ENCODE measurements at places on chromosomes 6 and 20.

GRCh38 chr20:63772781-63773518 lies 33.4 kb downstream of the SLC2A4RG start:
- DNase-seq = no peak

DNA sequence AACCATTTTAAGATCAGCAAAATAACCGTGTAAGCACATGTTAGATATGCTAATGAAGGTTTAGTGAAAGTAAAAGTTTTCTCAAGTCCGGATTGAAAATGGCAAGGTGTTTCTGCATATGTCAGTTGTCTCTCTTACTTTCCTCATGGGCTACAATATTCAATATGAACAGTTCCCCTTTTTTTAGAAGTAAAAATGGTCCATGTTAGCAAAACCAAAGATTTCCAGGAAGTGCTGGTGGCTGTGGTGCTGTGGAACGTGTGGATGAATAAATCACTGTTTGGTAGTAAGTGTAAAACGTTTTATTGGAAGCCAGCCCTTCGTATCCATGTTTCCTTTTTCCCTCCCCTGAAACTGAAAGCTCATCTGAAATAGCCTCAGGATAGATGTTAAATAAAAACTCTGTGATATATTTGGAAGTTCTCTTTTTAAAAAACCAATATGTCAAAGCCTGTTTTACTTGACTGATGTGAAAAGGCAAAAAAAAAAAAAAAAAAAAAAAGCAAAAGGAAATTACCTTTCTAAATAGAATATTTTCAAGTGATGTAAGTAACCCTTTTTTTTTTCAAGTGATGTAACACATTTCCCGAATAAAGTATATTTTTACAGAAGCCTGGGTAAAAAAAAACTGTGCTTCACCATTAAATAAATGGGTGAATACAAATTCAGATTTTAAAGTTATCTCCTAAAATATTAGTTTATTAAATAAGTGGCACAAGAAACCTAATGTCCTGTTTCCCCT lies 41.9 kb downstream of the PLEKHG1 start:
- peak; percentile 9 for DNase-seq

DNA sequence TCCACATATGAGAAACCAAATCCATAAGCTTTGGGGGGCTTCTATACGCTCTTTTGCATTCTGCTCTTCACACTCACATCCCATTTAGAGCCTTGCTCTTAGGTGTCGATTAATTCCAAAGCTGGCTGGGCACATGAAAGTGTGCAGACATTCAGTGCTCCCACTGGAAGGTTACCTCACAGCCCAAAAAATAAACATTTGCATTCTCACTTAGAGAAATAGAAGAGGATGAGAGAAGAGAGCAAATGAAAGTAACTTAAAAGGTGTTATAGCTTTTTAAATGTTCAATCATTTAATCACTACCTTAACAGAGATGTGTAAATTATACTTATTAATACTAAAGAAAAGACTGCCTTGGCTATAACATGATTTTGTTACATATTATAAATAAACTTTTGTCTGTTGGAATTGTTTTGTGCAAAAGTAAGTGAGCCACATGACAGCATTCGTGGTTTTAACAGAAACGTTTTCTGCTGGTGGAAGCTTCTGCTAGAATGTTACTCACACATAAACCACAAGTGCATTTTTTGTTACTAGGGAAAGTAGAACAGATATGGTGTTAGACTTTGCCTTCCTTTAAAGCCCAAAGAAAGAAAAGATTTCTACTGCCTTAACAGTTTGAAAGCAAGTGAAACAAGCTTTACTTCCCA lies 116.7 kb downstream of the SIM1 start:
- peak; percentile 76 for DNase-seq

DNA sequence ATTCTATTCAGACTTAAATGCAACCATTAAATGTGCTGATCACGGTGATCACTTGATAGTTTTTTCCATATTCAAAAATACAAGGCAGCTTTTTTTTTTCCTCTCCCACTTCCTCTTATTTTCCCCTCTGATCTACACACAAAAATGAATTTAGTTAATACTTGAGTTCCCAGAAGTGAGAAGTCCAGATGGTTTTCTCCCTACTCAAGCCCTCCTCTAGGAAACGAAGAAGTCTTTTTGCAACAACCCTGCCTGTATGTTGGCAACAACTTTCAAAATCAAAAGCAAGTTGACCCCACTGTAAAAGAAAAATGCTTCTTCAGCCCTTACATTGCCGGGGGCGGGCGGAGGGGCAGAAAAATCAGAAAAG lies 24.3 kb downstream of the ARHGAP18 start:
- DNase-seq = no peak
